ENCODE measurements at places on chromosomes 2 and 18.

- DNase-seq, result no peak
Measured at GRCh38 chr18:79735071-79735980, 55.7 kb downstream of the CTDP1 start.

GRCh38 chr2:210922419-210922818, 366.0 kb downstream of the CPS1 start:
- no peak for DNase-seq

DNA sequence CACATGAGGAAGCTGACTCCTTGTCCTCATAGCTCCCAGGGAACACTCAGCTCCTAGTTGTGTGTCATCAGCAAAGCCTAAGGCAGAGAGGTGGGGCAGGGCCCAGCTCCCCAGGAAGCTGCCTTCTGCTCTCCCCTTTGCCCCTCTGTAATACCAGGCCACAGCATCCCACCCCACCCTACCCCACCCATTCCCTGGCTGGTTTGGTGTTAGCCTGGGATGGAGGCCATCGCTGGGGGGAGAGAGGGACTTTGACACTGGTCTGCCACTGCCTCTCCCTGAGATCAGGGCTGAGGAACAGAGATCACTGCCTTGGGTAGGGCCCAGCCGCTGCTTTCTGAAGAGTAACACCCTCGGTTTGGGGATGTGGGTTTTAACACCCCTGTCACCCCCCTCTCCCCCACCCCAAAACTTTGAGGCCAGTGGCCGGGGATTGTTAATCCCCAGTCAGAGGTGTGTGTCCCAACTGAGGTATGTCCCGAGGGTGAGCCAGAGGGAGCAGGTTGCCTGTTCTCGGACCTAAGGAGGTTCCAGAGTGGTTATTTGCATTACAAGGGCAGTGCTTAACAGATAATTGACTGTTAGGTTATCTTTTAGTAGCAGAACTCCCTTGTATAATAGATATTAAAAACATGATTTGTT, 41.4 kb downstream of the TET3 start:
- no peak for DNase-seq

GRCh38 chr18:70181015-70181414, 24.5 kb downstream of the RTTN start:
- no peak for DNase-seq

GRCh38 chr2:203688798-203689197, 17.6 kb upstream of the CD28 start:
- no peak for DNase-seq

DNA sequence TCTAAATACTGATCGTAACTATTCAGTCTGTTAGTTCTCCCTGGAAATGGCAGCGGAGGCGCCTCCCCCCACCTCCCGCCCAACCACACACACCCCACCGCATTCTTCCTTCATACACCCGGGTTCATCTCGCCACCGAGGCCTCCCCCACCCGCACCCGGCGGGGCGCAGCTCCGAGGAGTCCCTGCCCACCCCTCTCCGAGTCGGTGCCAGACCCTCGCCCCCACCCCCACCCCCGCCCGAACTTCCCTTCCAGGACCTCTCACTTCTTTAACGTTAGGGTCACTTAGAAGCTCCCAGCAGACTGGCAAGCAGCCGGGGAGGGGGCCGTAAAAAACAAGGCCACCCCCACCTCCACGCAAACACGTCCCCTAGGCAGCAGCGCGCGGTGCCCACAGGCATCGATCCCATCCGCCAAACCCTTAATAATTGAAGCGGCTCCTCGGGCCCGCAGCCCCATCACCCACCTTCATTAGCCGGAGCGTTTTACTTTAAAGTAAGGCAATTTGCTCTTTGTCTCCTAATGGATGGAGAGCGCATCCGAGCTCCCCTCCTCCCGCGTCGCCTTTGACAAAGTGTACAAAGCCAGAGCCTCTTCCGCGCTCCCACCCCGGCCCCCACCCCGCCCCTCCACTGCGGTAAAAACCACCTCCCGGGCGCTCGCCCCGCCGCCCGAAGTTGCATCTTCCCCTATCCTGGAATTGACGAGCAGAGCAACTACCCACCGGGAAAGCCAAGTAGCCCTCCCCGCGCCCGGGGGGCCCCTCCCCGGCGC, 624 bp downstream of the ZNF516 start:
- no peak for DNase-seq

DNA sequence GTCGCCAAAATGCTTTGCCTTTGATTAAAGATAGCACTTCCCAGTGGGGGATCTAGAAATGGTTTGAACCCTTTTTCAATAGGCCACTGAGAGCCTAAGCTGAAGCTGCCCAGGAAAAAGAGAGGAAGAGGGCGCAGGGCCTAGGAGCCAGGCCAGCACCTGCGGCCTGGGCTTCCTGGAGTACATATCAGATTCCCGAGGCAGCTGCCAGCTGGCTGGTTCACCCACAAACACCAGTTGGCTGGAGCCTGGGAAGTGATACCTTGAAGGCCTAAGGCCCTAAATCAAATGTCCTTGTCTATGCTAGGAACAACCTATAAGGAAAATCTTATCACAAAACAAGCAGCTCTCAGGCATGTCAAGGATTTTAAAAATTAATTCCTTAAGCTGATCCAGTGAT, 37.1 kb downstream of the ANKRD44 start:
- no peak for DNase-seq

GRCh38 chr2:27130396-27130795, 4.0 kb downstream of the PREB start:
- no peak for DNase-seq

DNA sequence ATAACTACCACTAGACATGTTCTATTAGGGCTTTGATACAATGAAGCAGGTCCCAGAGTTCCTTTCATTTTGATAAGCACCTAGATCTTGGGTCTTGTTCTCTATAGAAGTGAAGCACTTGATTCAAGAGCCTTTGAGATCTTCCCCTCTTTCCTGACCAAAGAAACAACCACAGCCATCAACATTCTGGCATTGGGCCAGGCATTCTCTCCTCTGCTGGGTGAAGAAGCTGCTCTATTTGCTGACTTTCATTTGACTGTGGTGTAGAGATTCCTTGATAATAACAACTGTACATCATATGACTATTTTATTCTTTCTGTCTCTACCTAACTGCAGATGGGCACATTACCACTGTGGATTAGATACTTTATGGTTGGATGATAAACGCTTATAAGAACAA, 96.6 kb upstream of the LYPD1 start:
- DNase-seq, result no peak

DNA sequence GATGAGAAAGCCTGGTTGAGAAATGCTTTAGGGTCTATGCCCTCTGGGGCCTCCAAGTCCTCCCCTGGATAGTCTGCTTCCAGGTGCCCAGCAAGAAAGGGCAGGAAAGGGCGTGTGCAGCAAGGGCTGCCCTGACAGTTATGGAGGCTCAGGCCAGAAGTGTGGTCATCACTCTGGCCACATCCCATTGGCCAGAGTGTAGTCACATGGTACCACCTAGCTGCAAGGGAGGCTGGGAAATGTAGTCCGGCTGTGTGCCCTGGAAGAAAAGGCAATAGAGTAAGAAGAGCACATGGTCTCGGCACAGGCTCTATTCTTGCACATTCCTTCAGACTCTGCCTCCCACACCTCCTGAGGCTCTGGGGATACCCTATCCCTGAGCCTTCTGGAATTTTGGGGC, 35.7 kb downstream of the ODC1 start:
- no peak for DNase-seq

GRCh38 chr2:238428866-238429265, 2.1 kb downstream of the ASB1 start:
- no peak for DNase-seq

- no peak for DNase-seq
Measured at GRCh38 chr2:179622635-179623300, 238.6 kb downstream of the ZNF385B start.

- DNase-seq, result no peak
Measured at GRCh38 chr2:145569108-145569507, 1049.2 kb upstream of the ZEB2 start.

- DNase-seq, result no peak
Measured at GRCh38 chr2:240948905-240949790, 43.0 kb downstream of the CROCC2 start.

DNA sequence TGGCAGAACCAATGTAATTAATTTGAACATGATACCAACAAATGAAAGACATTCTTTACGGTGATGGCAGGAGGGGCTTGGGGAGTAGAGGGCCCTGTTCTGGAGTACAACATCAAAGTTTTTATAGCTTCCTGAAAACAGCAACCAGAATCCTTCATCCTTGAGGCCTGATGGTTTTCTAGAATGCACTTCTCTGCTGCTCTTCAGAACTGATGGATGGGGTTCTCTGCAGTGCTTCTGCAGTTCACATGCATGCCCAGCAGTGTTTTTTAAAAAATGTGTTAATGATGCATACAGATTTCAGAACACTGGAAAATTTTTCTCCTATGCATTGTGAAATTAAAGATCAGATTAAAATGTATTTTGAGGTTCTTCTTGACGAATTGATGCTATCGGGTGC, 2.5 kb downstream of the LTBP1 start:
- no peak for DNase-seq

DNA sequence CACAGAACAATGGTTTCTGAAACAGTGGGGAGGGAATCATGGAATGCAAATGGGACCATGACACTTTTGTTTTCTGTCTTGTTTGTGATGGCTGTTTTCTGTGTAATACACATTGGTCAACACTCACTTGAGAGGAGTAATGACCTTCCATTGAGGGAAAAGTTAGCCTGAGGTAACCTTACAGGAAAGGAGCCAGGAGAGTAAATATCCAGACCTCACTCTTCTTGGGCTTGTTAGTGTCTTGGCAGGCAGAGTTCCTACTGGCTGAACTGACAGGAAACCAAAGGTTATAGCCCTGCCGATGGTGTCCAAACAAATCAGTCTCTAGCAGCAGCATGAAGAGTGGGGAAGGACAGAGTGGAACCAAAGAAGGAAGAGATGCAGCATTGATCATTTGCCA, 17.2 kb upstream of the RPRM start:
- no peak for DNase-seq

DNA sequence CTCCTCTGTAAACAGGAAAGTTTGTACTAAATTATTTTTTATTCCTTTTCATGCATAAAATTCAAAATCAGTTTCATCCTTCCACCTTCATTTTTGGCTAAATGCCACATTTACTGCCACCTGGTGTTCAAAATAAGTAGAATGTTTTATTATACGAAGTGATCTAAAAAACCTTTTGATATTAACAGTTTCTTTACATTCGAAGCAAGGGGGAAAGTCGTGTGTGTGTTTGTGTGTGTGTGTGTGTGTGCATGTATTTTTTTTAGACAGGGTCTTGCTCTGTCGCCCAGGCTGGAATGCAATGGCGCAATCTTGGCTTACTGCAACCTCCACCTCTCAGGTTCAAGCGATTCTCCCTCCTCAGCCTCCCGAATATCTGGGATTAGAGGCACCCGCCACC, 9.0 kb upstream of the SCN9A start:
- DNase-seq, result no peak

- DNase-seq, result no peak
Measured at GRCh38 chr2:58913082-58913726, 672.1 kb upstream of the FANCL start.

DNA sequence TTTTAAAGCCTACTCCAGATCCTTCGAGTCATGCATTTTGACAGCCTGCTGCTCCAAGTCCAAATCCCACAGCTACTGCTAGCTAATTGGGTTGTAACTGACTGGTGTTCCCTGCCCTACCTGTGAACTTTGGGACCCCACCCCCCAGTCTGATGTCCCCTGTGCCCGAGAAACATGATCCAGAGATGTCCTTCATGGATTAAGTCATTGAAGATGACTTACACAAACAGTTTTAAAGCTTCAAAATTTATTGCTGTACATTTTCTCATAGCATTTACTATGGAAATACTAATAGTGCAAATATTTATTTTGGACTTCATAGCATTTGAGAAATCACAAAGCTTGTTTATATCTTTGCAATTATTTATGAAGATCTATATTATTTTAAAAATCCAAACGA, 73.1 kb downstream of the MBD2 start:
- DNase-seq, result no peak

- no peak for DNase-seq
Measured at GRCh38 chr2:48841126-48841525, 85.6 kb upstream of the LHCGR start.

GRCh38 chr2:234251326-234252271, 201.1 kb downstream of the SPP2 start:
- DNase-seq, result no peak

GRCh38 chr2:186518945-186519344, 32.9 kb downstream of the ZC3H15 start:
- DNase-seq, result no peak

DNA sequence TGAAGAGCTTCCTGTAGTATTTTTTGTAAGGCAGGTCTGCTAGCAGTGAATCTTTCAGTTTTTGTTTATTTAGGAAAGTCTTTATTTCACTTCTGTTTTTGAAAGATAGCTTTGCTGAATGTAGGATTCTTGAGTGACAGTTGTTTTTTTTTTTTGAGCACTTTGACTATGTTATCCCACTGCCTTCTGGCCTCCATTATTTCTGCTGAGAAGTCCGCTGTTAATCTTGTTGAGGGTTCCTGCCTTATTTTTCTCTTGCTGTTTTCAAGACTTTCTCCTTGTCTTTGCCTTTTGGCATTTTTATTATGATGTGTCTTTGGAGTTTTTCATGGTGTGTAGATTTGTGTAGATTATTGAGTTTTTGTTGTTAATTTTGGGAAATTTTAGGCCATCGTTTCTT, 21.9 kb downstream of the RBFA start:
- DNase-seq, result no peak

- no peak for DNase-seq
Measured at GRCh38 chr2:41950666-41950960, 97.2 kb upstream of the PKDCC start.

GRCh38 chr2:217466805-217467204, 536.0 kb downstream of the TNS1 start:
- no peak for DNase-seq

GRCh38 chr2:8388781-8389180, 293.1 kb upstream of the ID2 start:
- DNase-seq, result no peak

DNA sequence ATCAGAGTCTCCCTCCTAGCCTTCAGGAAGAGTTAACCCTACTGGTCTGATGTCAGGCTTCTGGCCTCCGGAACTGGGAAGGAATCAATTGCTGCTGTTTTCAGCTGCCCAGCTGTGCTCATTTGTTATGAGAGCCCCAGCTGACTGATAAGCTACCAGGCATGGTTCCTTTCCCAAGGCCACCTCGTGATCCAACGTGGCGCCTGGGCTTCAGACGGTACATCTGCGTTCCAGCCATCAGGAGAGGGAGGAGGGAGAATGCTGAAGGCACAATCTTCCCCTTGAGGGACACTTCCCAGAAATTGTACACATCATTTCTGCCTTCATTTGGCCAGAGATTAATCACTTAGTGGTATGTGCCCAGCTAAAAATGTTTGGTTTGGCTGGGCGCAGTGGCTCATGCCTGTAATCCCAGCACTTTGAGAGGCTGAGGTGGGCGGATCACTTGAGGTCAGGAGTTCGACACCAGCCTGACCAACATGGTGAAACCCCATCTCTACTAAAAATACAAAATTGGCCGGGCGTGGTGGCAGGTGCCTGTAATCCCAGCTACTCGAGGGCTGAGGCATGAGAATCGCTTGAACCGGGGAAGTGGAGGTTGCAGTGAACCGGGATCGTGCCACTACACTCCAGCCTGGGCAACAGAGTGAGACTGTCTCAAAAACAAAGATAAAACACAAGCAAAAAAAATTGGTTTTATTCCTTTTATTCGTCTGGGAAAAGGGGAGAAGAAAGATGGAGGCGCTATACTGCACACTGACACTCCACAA, 10.5 kb upstream of the ARMC9 start:
- DNase-seq, result no peak

- DNase-seq, result no peak
Measured at GRCh38 chr2:1638281-1638860, 105.9 kb downstream of the PXDN start.

- no peak for DNase-seq
Measured at GRCh38 chr2:9250498-9251153, 44.0 kb downstream of the ASAP2 start.

GRCh38 chr18:30903566-30903965, 139.0 kb downstream of the DSC3 start:
- DNase-seq, result no peak

All from activated T-helper 1 cell treated with anti-CD3 and anti-CD28 coated beads, Interleukin-2, amount 50 U/mL, for 16 hours (primary cell).